Activated CD4-positive, CD25-positive, alpha-beta regulatory T cell (primary cell): ENCODE measurements at places on chromosomes 12 and 14.

GRCh38 chr12:124008595-124008994 lies 35.6 kb downstream of the ZNF664 start:
- no peak for DNase-seq

DNA sequence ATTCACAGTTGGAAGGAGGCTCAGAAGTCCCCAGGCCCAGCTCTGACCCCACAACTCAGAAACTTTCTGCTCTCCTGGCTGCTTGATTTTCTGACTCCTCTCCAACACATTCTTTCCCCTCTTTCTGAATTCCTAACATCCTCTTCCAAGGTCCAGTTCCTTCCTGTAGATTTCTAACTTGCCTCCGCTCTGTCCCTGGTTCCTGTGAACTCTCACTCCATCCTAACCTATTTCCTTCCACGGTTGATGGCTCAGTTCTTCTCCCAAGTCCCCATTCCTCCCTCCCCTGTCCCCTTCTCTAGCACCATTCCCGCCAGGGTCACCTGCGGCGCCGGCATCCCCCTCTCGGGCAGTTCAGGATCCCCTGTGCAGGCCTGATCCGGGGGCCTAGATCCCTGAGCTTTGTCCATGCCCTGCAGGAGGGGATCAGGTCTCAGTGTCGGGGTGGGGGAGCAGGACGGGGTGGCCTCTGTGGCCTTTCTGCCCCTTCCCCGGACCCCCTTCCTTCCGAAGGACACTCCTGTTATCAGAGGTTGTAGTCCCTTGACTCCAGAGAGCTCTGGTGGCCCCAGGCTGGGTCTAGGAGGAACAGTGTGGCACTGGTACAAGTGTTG lies 6.0 kb upstream of the SLC22A17 start:
- no peak for DNase-seq

DNA sequence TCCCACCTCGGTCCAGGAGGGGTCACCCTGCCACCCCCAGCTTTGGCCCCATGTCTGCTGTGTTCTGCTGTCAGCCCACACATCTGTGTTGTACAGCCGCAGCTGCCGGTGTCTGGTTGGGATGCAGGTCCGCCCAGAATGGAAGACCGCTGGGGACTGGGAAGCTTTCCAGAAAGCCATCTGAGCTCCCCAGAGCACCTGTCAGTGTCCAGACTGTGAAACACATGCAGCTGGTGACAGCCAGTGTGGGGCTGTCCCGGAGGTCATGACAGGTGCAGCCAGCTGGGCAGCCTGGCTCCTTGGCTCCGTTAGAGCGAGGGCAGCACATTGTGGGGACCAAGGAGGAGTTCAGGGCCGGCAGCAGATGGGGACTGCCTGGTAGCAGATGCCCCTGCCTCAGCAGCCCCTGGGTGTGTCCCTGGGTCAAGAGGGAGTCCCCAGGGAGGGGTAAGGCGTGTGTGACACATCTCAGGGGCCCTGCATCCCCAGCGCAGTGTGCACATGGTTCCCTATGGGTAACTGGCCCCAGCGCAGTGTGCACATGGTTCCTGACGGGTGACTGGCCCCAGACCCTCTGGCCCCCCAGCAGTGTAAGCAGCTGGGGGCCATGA lies 16.4 kb downstream of the CEP170B start:
- DNase-seq, result no peak

GRCh38 chr12:40469736-40470135 lies 222.5 kb upstream of the CNTN1 start:
- DNase-seq, result no peak

GRCh38 chr12:109650808-109651207 lies 62.8 kb upstream of the FAM222A start:
- DNase-seq, result no peak

DNA sequence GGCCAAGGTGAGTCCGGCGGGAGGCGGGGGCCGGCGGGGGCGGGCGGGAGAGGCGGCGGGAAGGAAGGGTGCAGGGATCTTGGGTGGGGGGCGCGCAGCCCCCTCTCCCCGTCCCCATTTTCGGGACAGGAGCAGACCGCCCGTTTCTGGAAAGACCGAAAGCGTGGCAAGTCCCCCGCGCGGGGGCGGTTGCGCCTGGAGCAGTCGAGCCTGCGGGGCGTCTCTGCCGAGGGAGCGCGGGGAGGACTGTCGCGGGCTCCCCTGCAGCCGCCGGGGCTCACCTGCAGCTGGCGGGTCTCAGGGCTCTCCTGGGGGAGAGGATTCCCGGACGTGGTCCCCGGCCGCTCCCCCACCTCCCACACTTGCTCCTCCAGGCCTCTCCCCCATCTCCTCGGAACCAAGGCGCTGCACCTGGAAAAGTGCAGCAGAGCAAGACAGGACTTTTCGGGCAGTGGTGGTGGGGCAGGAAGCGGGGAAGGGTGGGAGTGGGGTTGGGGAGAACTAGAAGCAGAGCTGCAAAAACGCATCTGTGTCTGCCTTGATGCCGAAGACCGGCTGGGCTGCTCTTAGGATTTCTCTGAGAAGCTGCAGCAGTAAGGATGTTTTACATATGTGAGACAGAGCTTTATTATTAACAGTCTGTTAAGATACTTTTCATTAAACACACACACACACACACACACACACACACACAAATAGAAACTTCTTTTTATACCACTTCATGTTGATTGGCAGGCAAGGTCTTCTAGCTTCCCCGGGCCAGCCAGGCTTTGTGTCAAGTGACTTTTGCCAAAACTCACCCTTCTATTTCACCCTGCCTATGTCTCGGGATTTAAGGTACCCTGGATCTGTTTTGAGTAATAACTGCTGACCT lies 677 bp downstream of the C12orf75 start:
- DNase-seq, result no peak

DNA sequence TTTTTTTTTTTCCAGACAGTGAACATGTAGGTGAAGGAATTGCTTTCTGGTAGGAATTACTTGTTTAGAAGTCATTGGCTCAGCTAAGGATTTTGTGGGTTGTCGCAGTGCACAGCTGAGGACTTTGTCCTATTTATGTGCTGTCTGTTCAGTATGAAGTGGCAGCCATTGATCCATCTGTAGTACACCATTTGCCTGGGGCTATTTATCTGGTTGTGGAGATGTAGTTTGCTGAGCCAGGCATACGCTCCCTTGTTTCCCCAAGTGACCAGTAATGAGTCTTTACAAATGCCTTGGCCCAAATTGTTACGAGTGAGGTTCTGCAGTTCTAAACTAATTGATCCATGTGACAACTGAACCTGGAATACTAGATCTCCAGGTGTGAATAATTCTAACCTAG lies 140.1 kb downstream of the NRXN3 start:
- no peak for DNase-seq

GRCh38 chr12:51056242-51056641 lies 8.1 kb downstream of the LETMD1 start:
- no peak for DNase-seq

DNA sequence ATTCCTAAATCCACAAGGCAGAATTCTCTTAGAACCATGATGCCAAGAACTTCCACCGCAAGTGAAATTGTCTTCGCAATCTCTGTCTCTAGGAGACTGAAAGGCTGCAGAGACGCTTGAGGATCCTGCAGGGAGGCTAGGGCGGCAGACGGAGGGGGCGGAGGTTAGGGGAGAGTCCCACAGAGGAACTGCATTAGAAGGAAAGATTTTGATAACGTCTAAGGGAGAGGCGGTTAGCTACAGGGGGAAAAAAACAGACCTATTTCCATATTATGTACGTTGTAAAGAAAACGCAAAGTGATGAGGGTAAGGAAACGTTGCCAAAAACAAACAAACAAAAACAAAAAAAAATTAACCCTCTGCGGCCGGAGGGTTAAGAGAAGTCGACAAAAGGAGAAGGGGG lies 595 bp downstream of the KLHL28 start:
- DNase-seq, result peak; percentile 12

DNA sequence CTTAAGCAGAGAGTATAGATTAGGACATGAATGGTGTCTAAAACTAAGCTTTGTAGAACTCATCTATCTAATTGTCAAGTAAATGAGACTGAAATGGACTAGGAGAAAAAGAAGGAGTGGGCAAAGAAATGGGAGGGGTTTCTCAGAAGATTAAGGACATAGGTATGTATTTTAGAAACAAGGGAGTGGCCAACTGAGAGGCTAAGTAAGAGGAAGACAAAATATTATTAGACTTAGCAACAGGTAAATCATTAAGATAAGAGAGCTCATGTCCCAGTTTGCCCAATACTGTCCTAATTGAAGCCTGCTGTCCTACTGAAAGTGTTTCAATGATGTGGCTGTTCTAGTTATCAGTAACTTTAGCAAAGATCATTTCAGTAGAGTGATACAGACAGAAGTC lies 171.4 kb downstream of the KITLG start:
- no peak for DNase-seq
